Pulmonary artery endothelial cell (primary cell): ENCODE measurements at places on chromosomes 5 and 9. TPM values are rescaled to one million over a fixed set of nuclear protein-coding genes. Genes with fewer than 3 reads are reported as not detected.

Gene RGS7BP
- total RNA-seq: 4.6 and 7.3 TPM in 2 replicates

Gene N4BP3
- total RNA-seq: 11.0 and 16.6 TPM in 2 replicates

Gene FAM163B
- total RNA-seq: not detected in 2 replicates

Gene SLC6A18
- total RNA-seq: not detected in 2 replicates

DNA sequence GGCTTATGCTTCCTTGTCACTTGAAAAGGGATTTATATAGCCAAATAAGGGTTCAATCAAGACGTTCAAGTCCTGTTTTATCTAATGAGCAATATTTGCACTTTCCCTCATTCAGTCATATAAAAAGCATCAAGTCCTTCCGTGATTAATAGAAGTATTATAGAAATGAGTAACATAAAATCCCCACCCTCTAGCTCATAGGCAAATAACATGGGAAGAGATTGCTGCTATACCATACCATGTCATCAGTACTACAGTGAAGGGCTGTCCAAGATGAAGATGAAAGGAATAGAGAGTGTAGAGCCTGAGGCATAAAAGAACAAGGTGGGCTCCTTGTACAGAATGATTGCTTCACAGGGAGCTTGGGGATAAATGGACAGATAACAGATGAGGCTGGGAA is 20.4 kb upstream of the PAPPA start:
- no peak for DNase-seq

GRCh38 chr5:75078027-75078426 is 25.7 kb upstream of the GCNT4 start:
- DNase-seq: no peak

DNA sequence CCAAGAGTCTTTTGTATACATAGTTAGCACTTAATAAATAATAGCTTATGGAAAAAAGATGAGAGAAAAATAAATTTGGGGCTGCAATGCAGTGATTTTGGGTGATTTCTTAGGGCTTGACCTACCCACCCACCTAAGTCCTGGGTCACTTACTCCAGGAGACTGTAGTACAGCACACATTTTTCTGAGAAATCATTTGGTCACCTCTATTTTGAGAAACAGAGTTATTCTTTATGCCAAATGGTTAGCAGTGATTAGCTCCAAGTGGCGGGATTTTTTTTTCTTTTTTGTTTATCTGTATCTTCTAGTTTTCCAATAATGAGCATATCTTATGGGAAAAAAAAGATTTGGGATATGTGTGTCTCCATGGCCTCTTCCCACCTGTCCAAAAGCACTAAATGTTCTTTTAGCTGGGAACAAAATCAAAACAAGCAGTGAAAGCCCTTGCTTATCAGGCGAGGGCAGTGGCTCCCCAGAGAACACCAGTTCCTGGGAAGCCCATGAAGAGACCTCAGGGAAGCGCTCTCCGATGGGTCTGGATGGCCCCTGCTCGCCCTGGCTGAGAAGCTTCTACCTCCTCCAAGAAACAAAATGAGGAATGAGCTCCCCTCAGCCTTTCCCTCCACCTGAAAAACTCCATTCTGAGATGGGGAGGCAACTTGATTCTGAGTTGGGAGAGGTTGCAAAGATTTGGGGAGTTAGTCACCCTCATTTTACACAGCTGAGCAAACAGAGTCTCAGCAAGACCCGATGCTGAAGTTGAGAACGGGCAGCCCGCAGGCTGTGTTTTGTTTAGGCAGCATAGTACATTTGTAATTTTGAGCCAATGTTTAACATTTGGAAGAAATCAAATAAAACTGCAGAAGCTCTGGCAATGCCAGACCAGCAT is 69.9 kb downstream of the CYFIP2 start:
- no peak for DNase-seq

- DNase-seq: no peak
Measured at GRCh38 chr5:123371575-123372179, 51.5 kb downstream of the CEP120 start.

DNA sequence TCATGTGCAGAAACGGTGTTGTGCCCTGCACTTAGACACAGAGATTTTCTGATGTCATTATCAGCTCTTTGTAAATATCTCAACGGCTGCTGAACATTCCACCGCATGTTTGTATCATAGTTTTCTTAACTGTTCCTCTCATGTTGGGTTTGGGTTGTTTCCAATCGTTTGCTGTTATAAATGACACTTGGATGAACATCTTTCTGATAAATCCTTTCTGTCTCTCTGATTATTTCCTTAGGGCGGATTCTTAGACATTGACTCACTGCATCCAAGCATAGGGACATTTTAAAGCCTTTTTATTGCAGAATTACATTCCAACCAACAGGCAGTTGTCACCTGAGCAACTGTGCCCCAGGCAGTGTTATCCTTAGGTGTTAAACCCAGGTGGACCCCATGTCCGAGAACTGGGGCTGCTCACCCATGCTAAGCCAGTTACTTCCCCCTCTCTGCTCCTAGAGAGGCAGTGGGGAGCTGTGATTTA is 28.5 kb downstream of the COL5A1 start:
- no peak for DNase-seq

DNA sequence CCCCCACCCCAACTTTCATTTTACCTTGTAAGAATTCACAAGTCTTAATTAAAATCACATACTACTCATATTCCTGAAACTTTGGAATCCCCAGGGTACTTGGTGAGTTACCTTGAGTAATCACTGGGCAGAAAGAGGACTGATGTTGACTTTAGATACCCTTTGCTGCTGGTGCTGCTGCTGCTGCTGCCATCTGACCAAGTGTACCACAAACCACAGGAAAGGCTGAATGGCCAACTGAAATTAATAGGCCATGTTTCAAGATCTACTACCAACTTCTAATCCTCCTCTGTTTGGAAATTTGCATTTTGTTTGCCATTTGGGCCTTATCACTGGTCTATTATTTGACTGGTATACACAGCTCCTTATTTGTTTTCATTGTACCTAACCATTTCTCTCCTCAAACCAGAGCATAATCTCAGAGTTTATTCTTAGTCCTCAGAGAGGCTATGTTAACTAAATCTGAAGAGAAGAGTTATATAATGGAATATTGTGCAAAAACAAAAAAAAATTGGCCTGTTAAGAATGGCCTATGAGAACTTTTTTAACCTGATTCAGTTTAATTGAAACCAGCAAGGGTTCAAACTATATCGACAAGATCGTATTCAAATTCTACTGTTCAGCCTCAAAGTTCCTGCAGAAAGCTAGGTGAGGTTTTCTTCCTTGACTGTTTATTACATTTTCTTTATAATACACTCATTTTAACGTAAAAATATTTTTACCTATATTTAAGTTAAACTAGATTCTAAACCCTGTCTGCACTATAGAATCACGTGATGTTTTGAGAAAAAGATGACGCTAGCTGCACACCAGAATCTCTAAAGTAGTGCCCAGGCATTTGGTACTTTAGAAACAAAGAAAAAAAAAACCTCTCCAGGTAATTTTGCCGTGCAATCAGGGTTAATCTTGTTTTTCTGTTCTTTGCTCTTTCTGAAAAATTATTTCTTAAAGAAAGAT is 13.1 kb downstream of the SELENOP start:
- no peak for DNase-seq

DNA sequence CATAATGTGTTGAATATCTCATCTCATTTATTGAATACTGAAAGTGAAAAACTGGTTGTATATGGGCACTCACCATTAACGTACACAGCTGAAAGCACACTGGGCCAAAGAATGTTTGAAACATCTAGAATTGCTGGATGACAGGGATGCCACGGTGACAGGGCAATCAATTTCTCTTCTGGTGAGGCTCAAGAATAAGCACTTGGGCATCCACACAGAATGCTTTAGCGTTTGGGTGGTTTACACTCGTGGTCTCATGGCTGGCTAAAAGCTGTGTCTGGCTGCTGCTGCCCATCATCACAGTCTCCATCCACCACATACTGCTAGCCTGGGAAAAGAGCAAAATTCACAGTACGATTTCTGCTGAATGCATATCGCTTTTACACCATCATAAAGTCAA is 30.7 kb upstream of the IL31RA start:
- no peak for DNase-seq

GRCh38 chr9:78167356-78167755 is 68.5 kb upstream of the CEP78 start:
- peak; percentile 17 for DNase-seq
